Neural crest cell (in vitro differentiated cells): ENCODE measurements at places on chromosomes 16 and 17.

- no peak for DNase-seq
These were observed 603.7 kb downstream of the MAF start for GRCh38 chr16:78996790-78997189.

DNA sequence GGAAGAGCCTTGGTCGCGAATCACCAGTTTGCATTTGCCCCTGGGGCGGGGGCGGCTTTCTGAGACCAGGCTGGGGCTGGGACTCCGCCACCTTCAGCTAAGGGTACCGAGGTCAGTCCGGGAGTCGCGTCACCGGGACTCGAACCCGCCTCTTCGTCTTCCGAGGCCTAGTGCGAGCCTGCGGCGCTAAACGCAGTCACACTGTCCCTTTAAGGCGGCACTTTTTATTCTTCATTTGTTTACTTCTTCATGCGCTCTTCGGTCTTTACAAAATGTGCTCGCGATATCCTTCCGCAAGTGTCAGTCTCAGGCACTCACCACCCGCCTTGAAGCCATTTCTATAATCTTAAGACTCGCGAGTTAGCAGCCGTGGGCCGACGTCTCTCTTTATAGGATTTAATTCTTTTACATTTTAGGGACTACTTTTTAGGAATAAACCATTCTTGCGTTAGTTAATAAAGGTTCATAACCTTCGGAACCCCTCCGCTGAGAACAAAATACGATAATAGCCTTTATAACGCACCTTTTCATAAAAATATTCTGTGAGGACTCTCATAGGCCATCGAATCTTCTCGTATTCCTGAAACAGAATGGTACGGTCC, 593 bp upstream of the HEXIM1 start:
- DNase-seq: peak; percentile 73

DNA sequence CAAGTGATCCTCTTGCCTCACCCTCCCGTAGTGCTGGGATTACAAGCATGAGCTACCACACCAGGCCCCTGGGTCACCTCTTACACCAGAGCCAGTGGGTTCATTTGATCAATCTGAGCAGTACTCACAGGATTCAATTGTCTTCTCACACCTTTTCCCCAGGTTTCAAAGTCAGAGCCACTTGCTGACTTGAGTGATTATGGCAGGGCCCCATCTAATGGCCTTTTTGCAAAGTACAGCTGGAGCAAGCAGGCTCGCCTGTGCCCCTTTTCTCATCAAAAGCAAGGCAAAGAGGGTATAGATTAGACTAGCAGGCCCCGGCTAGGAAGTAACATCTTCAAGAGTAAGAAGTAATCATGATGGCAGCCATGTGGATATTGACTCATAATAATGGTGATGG, 114.8 kb upstream of the NOL11 start:
- no peak for DNase-seq

DNA sequence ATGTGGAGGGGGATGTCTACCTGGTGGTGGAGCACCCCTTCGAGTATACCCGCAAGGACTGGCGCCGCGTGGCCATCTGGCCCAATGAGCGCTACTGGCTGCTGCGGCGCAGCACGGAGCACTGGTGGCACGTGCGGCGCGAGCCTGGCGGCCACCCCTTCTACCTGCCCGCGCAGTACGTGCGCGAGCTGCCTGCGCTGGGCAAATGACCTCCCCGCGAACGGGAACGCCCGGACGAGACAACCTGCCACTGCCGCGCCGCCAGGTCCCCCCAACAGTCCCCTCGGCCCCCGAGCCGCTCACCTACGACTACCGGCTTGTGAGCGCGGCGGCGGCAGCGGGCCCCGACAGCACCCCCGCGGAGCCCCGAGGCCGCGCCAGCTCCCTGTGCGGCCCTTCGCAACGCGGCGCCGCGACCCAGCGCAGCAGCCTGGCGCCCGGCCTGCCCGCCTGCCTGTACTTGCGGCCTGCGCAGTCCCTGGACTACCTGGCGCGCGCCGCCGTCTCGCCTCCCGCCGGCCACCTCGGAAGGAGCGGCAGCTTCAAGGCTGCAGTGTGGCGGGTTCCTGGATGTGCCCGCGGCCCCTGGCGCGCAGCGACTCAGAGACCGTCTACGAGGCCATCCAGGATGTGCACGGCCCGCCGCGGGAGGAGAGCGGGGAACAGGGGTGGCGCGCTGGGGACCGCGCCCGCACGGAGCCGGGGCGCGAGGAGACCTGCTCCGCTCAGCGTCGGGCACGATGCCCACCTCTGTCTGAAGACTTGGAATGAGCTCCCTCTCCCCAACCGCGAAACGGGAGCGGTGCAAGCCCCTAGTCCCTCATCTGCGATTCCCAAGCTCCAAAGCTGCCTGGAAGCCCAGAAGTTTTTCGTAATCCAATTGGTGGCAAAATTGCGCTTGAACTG, 48.7 kb upstream of the AMZ2 start:
- no peak for DNase-seq

GRCh38 chr17:80704381-80704819, 159.8 kb downstream of the RPTOR start:
- no peak for DNase-seq

GRCh38 chr16:79784007-79784406, 183.5 kb upstream of the MAF start:
- no peak for DNase-seq

DNA sequence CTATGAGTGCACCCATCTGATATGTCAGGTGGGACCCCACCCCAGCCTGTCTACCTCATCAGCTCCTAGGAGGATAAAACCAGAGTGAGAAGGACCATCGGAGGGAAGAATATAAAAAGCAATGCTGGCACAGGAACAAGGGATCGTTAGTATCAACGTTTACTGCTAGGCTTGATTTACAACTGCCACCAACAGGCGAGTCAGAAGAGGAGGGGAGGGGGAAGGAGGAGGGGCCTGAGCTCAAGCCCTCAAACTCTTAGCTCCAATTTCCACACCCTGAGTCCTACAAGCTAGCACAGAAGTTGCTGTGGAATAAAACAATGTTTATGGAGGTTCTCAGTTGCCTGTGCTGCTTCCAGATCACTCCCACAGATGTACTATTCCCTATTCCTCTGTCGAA, 234.5 kb downstream of the C16orf78 start:
- DNase-seq: no peak

DNA sequence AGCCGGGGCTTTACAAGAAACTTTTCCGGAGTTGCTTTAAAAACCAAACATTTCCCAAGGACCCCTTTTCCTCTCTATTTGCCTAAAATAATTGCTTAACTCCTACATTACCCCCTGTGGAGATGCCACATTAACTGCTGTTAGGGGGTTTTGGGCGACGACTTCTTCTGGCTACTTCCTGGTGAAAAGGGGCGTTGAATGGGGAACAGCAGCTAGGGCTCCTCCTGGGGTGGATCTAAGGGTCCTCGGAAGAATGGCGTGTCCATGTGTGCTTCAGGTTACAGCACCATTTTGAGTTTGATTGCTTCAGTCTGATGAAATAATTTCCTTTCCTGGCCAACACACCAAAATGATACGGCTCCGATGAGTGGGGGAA, 22.0 kb downstream of the ABCC1 start:
- DNase-seq: no peak
